Esophagus squamous epithelium (tissue), 5 donors: ENCODE measurements at places on chromosomes 1 and 21.

DNA sequence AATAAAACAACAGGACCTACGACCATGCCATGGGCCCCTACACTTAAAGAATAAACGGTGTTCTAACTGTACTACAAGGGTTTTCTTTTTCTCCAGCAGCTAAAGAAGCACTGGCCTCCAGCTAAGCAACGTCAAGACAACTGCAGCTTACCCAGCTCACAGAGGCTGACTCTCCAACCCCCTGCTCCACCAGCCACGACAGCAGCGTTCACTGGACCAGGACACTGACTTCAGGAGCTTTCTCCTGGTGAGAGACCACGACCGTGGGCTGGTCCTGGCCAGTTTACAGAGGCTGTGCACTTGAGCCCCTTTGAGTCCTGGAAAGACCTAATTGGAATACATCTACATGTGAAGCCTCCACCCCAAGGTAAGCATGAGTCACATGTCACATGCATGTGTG is 39.4 kb downstream of the WNT9A start:
- no peak for DNase-seq

DNA sequence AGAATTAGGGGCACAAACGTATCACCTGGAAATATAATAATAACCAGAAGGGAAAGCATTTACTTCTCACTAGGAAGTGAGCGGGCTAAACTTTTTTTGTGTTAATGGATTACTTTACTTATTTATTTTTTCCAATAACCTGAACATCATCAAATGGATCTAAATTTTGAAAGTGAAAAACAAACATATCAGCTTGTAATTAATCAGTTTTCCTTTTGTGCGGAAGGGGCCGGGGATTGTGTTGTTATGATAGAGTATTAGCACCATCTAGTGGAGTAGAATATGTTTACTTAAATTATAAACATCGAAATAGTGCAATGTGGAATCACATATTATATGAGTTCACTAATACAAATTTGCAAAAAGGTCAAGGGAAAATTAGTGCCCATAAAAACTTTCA is 9.0 kb downstream of the CFH start:
- DNase-seq = no peak

- no peak for DNase-seq
Observed at GRCh38 chr21:36654796-36655325, 44.1 kb upstream of the SIM2 start.

DNA sequence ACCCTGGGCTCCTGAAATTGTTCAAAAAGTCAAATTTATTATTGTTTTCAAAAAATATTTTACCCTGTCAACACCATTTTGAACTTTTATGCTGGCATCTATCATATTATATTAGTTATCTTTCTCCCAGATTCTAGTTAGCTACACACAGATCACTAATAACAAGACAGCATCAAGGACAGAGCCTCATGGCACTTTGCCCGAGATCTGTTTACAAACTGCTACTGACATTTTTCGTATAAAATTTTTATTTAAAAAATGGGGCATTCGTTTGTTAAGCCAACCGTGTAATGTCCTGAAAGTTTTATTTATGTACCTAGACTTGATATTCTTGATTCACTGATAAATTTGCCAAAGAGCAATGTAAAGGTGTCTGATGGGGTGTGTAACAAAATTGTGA is 78.1 kb downstream of the PLPPR5 start:
- no peak for DNase-seq

- no peak for DNase-seq
Observed at GRCh38 chr1:234863551-234863971, 253.6 kb upstream of the IRF2BP2 start.

- no peak for DNase-seq
Observed at GRCh38 chr1:11245248-11245647, 17.1 kb downstream of the MTOR start.

- no peak for DNase-seq
Observed at GRCh38 chr1:116164604-116165368, 53.6 kb downstream of the MAB21L3 start.

- no peak for DNase-seq
Observed at GRCh38 chr1:243883551-243883950, 33.5 kb upstream of the AKT3 start.

- no peak for DNase-seq
Observed at GRCh38 chr1:205421798-205422197, at the start of gene LEMD1. TSS of gene LEMD1 (minus strand) at chr1:205422056. CDS start at chr1:205420536, 1,520 bp downstream.

GRCh38 chr1:35692317-35692716 is 26.4 kb downstream of the C1orf216 start:
- no peak for DNase-seq

- no peak for DNase-seq
Observed at GRCh38 chr1:234973426-234974250, 155.0 kb downstream of the TOMM20 start.

GRCh38 chr1:36207339-36207738 is 16.9 kb upstream of the THRAP3 start:
- no peak for DNase-seq

- DNase-seq = no peak
Observed at GRCh38 chr1:9284061-9284460, 8.6 kb upstream of the SPSB1 start.

- DNase-seq = no peak
Observed at GRCh38 chr21:34730756-34731445, 62.1 kb downstream of the CLIC6 start.

GRCh38 chr1:25516686-25517085 is 26.7 kb upstream of the LDLRAP1 start:
- no peak for DNase-seq

DNA sequence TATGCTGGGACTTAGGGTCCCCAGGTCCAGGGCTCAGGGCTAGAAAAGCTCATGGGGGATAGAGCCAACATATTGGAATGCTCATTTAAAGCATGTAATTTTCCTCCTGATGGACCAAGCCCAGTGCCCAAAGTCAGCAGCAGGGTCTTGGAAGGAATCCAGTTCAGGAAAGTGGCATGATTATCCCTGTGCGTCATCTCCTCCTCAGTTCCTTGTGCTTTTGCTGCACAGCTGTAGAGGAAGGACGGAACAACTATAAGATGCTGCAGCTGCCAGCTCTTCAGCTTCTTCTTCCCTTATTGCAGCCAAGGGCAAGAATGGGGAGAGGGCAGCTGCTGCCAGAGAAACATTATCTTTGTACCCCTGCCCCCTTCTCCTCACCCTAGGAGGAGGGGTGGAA is 58.4 kb downstream of the OVGP1 start:
- DNase-seq = no peak

- DNase-seq = no peak
Observed at GRCh38 chr1:35935442-35936388, 4.8 kb downstream of the AGO3 start.

DNA sequence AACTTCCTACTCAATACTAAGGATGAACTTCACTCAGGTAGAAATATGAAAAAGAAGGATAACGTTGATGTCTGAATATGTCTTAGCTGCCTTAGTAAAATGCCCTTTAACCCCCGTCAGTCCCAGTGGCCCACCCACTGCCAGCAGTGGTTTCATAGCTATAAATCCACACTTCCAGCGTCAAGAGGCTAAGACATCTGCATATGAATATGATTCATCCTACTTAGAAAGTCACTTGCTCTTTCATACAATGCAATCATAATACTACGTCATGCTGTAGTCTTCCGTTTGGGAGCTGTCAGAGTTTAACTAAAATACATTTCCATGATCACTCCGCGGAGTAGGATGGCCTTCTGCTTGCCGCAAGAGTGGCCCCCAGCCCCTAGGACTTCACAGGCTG is 247.3 kb downstream of the SDCCAG8 start:
- no peak for DNase-seq

GRCh38 chr1:44016890-44017400 is 14.3 kb downstream of the SLC6A9 start:
- DNase-seq = no peak

DNA sequence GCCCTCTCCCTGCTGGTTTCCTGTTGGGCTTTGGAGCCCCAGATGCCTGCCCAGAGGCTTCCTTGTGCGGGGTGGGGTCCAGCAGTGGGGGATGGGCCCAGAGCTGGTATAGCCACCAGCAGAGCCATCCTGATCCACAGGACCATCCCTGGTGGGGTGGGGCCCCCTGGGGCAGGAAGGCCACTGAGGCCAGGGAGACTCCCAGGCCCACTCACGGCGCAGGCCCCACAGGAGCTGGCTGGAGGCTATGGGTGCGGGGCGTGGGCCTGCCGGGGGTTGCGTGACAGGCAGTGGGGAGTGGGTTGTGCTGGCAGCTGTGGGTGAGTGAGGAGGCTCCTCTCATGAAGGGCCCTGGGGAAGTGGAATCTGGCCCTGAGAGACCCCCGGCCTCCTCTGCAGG is 5.7 kb downstream of the LRRC3 start:
- no peak for DNase-seq

- no peak for DNase-seq
Observed at GRCh38 chr21:36639769-36640168, 59.1 kb upstream of the SIM2 start.

DNA sequence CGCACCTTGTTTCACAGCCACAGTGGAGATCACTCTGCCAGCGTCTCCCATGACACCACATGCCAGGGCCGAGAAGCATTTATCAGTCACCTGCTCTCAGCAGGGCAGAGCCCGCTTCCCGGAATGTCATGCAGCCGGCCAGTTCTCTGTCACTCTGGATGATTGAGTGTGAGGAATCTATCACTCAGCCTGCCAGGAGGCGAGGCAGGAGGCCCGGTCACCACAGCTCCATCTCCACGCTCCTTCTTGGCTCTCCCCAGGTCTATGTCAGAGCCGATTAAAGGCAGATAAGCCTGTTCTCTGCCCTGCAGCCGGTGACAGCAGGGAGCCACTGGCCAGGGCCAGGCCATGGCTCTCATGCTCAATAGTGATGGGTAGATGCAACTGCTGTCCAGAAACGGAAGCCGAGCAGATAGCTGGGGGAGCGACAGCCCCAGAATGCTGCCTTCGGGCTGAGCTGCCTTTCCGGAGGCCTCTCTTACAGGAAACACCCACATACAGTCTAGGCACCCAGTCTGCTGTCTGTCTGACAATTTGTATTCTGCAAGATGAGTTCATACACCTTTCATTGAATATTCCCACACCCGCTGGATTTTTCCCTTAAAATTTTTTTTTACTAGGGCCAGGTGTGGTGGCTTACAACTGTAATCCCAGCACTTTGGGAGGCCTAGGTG is 64.1 kb downstream of the ACTL8 start:
- DNase-seq = no peak

GRCh38 chr1:47579809-47580208 is 142.0 kb downstream of the FOXD2 start:
- no peak for DNase-seq

DNA sequence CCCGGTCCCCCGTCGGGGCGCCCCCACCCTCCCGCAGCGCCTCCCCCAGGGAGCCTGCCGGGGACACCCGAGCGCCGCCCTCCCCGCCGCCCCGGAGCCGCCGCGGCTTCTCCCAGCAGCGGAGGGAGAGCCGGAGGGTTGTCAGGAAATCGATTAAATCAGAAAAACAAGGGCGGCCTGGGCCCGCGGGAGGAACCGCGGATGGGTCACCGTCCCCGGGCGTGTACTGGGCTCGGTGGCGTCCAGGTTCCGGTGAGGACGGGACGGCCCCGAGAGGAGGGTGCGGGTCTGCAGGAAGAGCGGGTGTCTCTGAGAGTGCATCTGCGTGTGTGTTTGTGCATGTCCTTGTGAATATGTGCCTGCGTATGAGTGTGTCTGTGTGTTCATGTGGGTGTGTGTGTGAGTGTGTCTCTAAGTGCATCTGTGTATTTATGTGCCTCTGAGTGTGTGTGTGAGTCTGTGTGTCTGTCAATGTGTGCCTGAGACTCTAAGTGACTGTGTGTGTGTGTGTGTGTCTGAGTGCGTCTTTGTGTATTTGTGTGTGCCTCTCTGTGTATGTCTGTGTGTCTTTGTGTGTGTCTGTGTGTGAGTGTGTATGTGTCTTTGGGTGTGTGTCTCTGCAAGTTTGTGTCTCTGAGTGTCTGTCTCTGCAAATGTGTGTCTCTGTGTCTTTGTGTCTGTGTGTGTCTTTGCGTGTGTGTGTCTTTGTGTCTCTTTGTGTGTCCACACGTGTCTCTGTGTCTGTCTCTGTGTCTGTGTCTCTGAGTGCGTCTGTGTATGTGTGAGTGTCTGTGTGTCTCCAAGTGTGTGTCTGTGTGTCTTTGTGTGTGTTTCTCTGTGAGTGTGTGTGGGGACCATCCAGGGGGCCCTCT is 1.1 kb downstream of the SPSB1 start:
- DNase-seq = no peak

GRCh38 chr1:224114787-224115175 is 870 bp downstream of the FBXO28 start:
- DNase-seq = no peak

DNA sequence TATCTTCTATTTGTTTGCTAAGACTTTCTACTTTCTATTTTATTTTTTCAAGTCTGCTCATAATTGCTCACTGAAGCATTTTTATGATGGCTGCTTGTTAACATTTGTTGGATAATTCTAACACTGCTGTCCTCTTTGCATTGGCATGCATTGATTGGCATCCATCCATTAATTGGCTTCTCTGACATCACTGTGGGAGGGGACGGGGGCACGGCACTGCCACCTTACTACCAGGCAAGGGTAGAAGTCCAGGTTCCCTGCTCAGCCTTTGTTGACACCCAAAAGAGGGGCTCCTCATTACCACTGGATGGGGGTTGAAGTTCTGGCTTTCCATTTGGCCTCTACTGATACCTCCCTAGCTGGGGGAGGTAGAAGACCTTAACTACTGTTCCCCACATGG is 11.5 kb upstream of the ABCG1 start:
- DNase-seq = no peak

- DNase-seq = no peak
Observed at GRCh38 chr1:235946571-235946981, 79.9 kb upstream of the LYST start.

DNA sequence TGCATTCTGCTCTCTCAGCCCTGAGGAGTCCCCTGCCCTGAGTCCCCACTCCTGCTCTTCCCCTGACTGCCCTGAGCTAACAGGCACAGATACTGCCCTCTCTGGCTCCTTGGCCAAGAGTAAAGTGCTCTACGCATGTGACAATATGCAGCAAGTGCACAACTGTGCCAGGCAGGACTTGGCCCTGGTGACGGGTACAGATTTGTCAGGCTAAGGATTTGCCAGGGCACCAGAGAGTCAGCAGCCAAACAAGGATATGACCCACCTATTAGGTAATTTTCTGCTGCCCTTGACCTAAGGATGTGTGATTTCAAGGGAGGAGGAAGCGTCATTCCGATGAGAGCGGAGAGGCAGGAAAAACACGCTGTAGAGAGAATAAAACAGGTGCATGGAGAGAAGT is 339.0 kb downstream of the PTPRU start:
- no peak for DNase-seq

DNA sequence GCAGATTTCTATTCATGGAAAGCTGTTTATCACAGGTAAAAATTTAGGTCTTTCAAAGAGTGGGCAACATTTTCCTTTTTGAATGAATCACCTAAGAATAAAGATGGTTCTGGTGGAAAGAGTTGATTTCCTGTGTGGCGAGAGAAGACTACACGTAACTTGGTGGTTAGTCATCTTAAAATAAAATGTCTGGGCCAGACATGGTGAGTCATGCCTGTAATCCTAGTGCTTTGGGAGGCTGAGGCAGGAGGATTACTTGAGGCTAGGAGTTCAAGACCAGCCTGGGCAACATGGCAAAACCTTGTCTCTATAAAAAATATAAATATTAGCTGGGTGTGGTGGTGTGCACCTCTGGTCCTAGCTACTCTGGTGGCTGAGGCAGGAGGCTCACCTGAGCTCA is 65.7 kb downstream of the DISP1 start:
- no peak for DNase-seq
